HepG2 (cell line): ENCODE measurements at places on chromosomes 16 and 17. TPM values are rescaled to one million over a fixed set of nuclear protein-coding genes. Genes with fewer than 3 reads are reported as not detected.
A peak's percentile ranks its signal among the peaks of the same experiment; 100 is the strongest.

CMTM2 gene
- total RNA-seq: not detected in 2 replicates

GPRC5B gene
- 0.24 and 0.53 TPM in 2 replicates for total RNA-seq

SLC9A5 gene
- total RNA-seq: 0.15 and 0.58 TPM in 2 replicates

MAF gene
- total RNA-seq: 0.10 and 0.31 TPM in 2 replicates

TRIM47 gene
- 59.7 and 82.0 TPM in 2 replicates for total RNA-seq

TMEM132E gene
- not detected in 2 replicates for total RNA-seq

NGFR gene
- total RNA-seq: 0.41 and 1.1 TPM in 2 replicates

SOST gene
- not detected in 2 replicates for total RNA-seq

KRTAP3-2 gene
- total RNA-seq: not detected in 2 replicates

PIRT gene
- not detected in 2 replicates for total RNA-seq

CDK5RAP3 gene
- total RNA-seq: 86.8 and 128 TPM in 2 replicates

GRCh38 chr17:61404913-61405685, 5.5 kb downstream of the TBX2 start:
- H3K4me3 ChIP-seq: no peak overlapping the region
- H3K27me3 ChIP-seq: no peaks in the 10 kb centered on the region
- peaks cover 4% of the 10 kb centered on the region; the same call in 1 of the 3 replicates for H3K36me3 ChIP-seq
- DNase-seq: no peak
- no peak overlapping the region for H3K27ac ChIP-seq
- peaks cover 40% of the 10 kb centered on the region for H3K4me1 ChIP-seq

GRCh38 chr16:1963806-1964505, 670 bp downstream of the RPS2 start:
- peaks cover 19% of the 10 kb centered on the region; the same call in 2 of the 3 replicates for H3K36me3 ChIP-seq
- no peak for DNase-seq
- H3K4me3 ChIP-seq: peak overlapping the region; percentile 84
- peak overlapping the region; percentile 88 for H3K27ac ChIP-seq

GRCh38 chr16:88290850-88291830, 91.6 kb upstream of the ZNF469 start:
- H3K27me3 ChIP-seq: peaks cover 48% of the 10 kb centered on the region; the same call in 2 of the 3 replicates
- no peak for DNase-seq
- H3K4me3 ChIP-seq: no peak overlapping the region
- no peak overlapping the region for H3K27ac ChIP-seq

GRCh38 chr17:52158450-52159042, at the start of gene CA10:
Gene CA10, minus strand, starts transcription at chr17:52158714.
- no peak for DNase-seq
- no peak within 1 kb of the TSS for H3K4me3 ChIP-seq
- no peaks in the 10 kb centered on the region for H3K36me3 ChIP-seq
- H3K27ac ChIP-seq: no peak within 1 kb of the TSS
- no peaks in the 10 kb centered on the region for H3K27me3 ChIP-seq
- no peaks in the 10 kb centered on the region for H3K4me1 ChIP-seq

GRCh38 chr16:10514369-10515055, 65.9 kb downstream of the EMP2 start:
- H3K27me3 ChIP-seq: no peaks in the 10 kb centered on the region
- peaks cover 17% of the 10 kb centered on the region for H3K4me1 ChIP-seq
- H3K27ac ChIP-seq: no peak overlapping the region

DNA sequence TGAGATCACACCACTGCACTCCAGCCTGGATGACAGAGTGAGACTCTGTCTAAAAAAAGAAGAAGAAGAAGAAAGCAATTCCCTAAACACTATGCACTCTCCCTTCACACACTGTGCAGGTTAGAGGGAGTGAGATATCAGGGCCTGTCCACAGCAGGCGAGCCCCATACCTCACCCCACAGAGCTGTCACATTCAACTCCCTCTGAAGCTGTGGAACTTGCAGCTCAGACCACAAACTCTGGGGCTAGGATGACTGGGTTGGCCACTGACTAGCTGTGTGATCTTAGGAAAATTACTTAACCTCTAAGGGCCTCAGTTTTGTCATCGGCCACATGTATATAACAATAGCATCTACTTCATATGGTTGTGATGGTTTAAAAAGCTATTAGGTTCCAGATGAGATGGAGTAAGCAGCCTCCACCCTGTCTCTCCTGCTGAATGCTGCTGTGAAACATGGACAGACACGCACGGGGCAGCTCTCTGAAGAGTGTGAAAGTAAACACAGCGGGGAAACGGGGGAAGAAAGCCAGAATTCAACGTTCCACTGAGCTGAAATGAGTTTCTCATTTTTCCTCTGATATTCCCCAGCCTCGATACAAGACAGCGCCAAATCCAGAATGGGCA, 13.6 kb upstream of the PYY start:
- no peak for DNase-seq
- H3K27me3 ChIP-seq: peaks cover 3% of the 10 kb centered on the region; the same call in 1 of the 2 replicates
- H3K27ac ChIP-seq: no peak overlapping the region

- H3K27ac ChIP-seq: peak overlapping the region; percentile 84
- H3K36me3 ChIP-seq: no peaks in the 10 kb centered on the region; the same call in 2 of the 3 replicates
- H3K4me1 ChIP-seq: peaks cover 77% of the 10 kb centered on the region
- no peak for DNase-seq
- no peak overlapping the region for H3K4me3 ChIP-seq
- no peaks in the 10 kb centered on the region for H3K27me3 ChIP-seq
Observed at GRCh38 chr17:64084940-64085649, 44.8 kb downstream of the ERN1 start.

- DNase-seq: peak; percentile 80
- no peak overlapping the region for H3K27ac ChIP-seq
- peaks cover 40% of the 10 kb centered on the region for H3K4me1 ChIP-seq
- H3K27me3 ChIP-seq: no peaks in the 10 kb centered on the region
Observed at GRCh38 chr17:39194089-39194984, 3.1 kb downstream of the CACNB1 start.

DNA sequence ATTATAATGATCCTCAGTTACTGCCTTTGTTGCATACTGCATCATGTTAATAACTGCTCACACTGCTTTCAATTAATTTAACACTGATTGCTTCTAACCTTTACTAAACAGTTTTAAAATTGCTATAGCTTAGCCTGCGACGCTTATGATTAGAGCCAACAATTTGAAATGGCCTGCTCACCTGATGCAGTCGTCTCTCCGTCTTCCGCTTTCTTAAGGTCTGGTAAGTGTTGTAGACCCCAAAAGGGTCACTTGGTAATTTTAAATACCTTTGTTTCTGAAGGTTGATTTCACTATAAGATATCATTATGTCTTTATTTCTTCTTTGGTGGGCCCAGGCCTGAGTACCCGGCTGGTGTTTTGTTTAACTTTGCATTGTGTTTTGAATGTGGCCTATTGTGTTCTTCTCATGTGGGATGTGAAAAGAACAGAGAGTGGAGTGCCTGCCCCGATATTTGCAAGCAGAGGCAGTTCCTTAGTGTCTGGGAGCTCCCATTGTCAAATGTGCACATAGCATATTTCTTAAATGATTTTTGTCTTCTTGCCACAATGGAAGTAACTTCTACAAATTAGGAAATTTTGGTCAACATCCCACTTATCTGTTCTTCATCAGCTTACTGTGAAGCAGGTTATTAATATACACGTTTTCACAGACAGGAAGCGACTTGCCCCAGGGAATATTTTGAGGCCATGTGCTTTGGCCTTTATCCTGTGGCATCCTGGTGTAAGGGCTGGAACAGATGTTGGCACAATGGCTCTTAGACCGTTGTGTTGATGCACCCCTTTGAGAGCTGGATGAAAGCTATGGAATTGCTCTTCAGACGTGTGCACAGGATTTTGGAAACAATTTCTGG, 2.9 kb downstream of the PHKB start:
- no peaks in the 10 kb centered on the region for H3K36me3 ChIP-seq
- no peak overlapping the region for H3K4me3 ChIP-seq
- H3K27ac ChIP-seq: no peak overlapping the region
- no peak for DNase-seq
- peaks cover 63% of the 10 kb centered on the region for H3K4me1 ChIP-seq
- no peaks in the 10 kb centered on the region; the same call in 2 of the 3 replicates for H3K27me3 ChIP-seq

DNA sequence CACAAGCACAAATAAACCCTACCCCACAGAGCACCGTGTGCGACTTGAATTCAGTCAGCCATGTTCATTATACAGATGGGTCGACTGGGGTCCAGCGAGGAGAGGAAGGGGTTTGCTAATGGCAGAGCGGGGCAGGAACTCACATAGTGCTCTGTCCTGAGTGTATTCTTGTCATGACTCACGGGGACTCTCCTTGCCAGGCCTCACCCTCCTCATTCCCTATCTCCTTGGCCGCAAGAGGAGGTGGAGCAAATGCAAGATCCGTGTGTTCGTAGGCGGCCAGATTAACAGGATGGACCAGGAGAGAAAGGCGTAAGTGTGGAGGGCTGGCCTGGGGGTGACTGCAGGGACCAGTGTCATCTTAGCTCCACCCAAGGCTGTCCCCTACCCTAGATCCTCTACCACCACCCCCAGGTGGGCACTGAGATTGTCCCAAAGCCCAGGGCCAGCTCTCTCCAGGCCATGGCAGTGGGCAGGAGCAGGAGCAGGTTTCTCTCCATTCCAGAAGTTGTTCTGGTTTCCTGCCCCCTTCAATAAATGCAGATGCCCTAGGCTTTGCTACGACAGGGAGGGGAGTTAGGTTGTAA, 29.4 kb downstream of the SLC12A3 start:
- peaks cover 20% of the 10 kb centered on the region for H3K27me3 ChIP-seq
- H3K4me1 ChIP-seq: peaks cover 10% of the 10 kb centered on the region; the same call in 1 of the 2 replicates
- no peak overlapping the region for H3K4me3 ChIP-seq

DNA sequence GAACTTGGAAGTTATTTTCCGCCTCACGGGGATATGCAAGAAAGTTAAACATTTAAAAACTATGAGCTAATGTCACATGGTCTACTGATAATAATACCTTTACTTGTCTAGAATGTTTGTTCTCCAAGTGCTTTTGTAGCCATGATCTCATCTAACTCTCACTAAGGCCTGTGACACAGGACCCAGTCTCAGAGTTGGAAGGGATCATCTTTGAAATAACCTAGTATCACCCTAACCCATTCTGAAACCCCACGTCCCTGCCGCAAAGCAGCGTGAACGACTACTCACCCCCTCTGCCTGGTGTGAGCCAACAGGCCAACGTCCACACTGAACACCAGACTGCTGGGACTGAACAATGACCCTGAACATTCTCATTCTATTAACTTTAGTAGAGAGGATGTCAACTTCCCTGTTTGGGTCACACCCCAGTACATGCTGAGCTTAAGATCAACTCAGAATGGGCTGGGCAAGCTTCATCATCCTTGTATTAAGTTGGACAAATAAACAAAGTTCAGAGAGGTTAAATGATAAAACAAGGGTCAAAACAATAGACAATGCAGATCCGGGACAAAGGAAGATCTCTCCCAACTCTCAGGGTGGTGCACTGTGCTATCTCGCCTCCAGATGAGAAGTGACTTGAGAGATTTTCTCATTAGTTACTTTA, 54.8 kb upstream of the BCAR1 start:
- no peaks in the 10 kb centered on the region; the same call in 2 of the 3 replicates for H3K27me3 ChIP-seq
- peaks cover 6% of the 10 kb centered on the region for H3K36me3 ChIP-seq
- DNase-seq: peak; percentile 95
- peaks cover 76% of the 10 kb centered on the region for H3K4me1 ChIP-seq

- DNase-seq: no peak
- H3K4me1 ChIP-seq: no peaks in the 10 kb centered on the region
- no peak overlapping the region for H3K27ac ChIP-seq
- H3K27me3 ChIP-seq: peaks cover 37% of the 10 kb centered on the region
- H3K4me3 ChIP-seq: no peak overlapping the region
- no peaks in the 10 kb centered on the region for H3K36me3 ChIP-seq
Observed at GRCh38 chr17:73423159-73423715, 111.4 kb upstream of the CDC42EP4 start.

DNA sequence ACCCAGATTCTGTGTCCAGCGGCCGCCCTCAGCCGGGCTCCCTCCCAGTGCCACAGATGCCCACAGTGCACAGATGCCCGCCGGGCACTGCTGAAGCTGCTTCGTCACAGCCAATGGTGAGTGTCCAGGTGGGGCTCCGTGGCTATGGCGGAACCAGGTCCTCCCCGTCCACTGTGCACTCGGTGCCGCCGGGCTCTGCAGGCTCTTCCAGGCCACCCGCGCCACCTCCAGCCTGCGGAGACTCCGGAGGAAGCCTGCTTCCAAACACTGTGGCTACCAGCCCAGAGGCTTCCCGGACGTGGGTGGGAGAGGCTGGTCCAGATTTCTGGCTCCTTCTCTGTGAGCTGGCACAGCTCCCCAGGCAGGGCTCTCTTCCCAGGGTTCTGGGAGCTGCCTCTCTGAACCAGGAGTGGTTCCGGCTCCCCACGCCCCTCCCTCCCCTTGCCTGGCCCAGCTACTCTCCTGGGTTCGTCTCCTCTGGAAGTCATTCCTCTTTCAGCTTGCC, 2.8 kb upstream of the PYCR1 start:
- peaks cover 78% of the 10 kb centered on the region for H3K4me1 ChIP-seq
- no peak overlapping the region for H3K4me3 ChIP-seq
- no peak for DNase-seq
- H3K36me3 ChIP-seq: peaks cover 10% of the 10 kb centered on the region; the same call in 2 of the 3 replicates
- H3K27me3 ChIP-seq: peaks cover 16% of the 10 kb centered on the region; the same call in 1 of the 2 replicates

DNA sequence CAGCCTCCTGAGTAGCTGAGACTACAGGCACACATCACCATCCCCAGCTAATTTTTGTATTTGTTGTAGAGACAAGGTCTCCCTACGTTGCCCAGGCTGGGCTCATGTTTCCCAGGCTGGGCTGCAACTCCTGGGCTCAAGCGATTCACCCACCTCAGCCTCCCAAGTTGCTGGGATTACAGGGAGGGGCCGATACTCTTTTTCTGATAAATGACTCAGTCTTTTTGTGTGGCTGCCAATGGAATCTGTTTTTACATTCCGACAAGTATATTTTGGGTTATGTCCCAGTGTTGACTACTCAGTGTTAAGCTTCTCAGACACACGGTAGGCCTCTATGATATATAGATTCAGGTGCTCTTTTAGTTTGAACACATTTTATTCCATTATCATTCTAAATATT, 58.1 kb downstream of the SLFN11 start:
- DNase-seq: no peak
- no peaks in the 10 kb centered on the region for H3K36me3 ChIP-seq
- no peaks in the 10 kb centered on the region; the same call in 2 of the 3 replicates for H3K27me3 ChIP-seq
- no peaks in the 10 kb centered on the region for H3K4me1 ChIP-seq

DNA sequence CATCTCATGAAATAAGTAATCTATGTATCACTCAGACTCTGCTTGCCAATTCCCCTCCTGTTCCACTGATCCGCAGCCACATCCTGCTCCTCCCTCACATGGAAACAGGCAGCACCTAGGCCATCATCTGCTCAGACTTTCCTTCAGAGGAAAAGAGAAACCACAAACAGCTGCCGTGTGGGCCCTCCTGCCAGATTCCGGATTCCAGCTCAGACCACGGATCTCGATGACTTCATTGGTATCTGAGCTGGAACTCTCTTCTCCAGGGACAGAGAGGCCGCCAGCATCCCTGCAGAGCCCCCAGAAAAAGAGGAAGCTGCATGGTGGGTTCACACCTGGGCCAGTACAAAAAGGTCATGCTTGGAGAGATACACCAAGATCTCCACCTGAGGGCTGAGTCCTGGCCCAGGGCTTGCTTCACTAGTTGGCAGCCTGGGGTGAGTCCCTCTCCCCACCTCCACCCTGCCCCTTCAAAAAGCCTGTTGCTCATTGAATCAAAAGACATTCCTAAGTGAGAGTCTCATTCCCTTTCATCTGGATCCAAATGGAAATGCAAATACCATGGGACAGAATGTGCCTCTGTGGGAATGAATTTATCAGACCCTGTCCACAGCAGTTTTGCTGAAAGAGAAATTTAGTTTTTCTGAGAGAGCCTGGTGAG, 47.2 kb downstream of the HOXB1 start:
- peaks cover 5% of the 10 kb centered on the region for H3K27me3 ChIP-seq
- no peak for DNase-seq
- H3K4me1 ChIP-seq: no peaks in the 10 kb centered on the region
- no peaks in the 10 kb centered on the region for H3K36me3 ChIP-seq
- no peak overlapping the region for H3K4me3 ChIP-seq
